ENCODE measurements at places on chromosomes 7 and 10.

DNA sequence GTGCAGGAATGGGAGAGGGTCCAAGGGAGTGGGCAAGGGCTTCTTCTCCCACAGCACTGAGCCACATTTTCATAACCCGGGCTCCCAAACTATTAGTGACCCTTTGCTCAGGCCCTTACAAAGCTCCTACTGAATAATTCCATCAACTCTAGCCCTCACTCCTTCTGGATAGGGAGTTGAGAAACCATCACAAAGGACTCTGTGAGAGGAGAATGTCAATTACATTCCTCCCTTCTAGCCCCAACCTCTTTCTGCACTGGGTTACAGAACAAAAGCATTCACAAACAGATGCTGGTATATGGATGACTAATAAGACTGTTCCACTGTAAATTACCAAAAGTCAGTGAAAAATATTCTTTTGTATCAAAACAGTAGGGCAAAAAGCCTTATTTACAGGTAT, 203.7 kb downstream of the SORCS1 start:
- no peak for DNase-seq

DNA sequence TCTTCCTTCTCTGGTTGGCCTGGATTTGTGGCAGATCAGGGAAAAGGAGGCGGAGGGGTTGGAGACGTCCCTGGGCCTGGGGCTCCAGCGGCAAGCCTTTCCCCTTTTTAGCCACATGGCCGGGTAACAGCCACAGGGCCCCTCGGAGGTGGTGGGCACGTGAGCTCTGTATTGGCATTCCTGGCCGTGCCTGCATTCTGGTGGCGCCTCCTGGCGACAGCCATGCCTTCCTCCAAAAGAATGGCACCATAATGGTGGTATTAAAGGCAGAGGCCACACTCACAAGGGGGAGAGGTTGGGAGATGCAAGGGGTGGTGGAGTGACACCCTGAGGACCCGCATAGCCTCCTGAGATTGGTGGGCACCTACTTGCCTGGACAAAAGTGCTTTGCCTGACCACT, 3.0 kb upstream of the AQP1 start:
- no peak for DNase-seq

DNA sequence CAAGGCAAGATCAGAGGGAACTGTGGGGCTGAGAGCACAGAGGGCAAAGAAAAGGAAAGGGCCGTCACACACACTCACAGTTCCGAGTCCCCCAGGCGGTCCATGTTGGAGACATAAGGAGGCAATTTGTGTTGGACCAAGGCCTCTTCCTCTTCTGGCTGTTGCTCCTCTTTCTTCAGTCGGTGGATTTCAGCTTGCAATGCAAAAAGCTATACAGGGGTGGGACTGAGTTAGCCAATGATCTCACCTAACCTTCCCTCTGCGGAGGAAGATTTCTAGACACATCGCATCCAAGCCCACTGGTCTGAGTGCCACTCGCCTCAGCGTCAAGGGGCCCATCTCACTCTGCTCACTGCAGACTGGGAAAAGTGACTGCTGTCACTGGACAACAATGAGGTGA, 5.5 kb downstream of the WDR91 start:
- no peak for DNase-seq

- DNase-seq: peak; percentile 84
Measured at GRCh38 chr10:72328045-72328828, 26.5 kb downstream of the DNAJB12 start.

DNA sequence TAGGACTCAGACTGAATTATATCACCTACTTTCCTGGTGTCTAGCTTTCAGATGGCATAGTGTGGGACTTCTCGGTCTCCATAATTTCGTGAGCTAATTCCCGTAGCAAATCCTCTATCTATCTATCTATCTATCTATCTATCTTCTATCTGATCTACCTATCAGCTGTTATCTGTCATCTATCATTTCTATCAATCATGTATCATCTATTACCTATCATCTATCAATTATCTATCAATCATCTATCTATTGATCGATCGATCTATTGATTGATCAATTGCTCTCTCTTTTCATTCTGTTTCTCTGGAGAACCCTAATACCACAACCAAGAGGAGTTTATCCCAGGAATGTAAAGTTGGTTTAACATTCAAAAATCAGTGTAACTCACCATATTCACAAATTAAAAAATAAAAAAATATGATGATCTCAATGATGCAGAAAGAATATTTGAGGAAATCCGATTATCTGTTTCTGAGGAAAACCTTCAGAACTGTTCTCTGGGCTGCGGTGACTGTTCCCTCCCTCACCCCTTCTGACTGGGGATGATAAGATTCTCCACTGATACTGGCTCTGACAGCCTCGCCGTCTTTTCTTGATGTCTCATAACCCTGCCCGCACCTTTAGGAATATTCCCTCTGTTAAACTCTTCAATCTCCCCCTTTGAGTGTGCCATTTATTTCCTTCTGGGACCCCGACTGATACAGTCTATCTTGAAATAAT, 147.7 kb downstream of the ACTR3B start:
- DNase-seq: no peak

- DNase-seq: no peak
Measured at GRCh38 chr7:123709525-123709924, 39.3 kb downstream of the WASL start.

- DNase-seq: no peak
Measured at GRCh38 chr10:52379287-52379686, 65.2 kb downstream of the DKK1 start.

- no peak for DNase-seq
Measured at GRCh38 chr10:97211229-97211628, 25.5 kb upstream of the SLIT1 start.

GRCh38 chr10:75845176-75845947, 413.9 kb downstream of the LRMDA start:
- DNase-seq: no peak

DNA sequence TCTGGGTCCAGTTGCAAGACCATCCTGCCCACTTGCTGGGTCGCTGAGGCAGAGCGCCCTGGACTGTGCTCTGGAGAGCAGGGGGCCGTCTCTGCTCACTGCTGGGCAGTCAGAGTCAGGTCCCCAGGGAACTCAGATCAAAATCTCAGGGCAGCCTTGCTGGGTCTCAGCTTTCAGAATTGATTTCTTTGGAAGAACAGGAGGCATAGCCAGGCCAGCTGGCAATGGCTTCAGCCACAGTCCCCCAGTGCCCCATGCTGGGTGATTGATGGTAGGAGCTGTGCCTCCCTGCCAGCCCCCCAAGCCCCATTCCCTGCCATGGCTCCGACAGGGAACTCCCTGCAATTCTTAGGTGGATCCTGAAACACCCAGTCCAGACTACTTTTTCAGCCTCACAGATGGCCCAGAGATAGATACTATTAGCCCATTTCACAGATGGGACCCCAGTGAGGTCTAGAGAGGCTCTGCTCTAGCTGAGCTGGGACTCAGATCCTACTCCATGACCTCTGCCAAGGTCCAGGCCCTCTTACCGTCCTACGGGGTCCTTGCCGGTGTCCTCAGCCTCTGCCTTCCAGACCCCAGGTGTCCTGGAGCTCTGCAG, 467 bp downstream of the MMRN2 start:
- DNase-seq: no peak

DNA sequence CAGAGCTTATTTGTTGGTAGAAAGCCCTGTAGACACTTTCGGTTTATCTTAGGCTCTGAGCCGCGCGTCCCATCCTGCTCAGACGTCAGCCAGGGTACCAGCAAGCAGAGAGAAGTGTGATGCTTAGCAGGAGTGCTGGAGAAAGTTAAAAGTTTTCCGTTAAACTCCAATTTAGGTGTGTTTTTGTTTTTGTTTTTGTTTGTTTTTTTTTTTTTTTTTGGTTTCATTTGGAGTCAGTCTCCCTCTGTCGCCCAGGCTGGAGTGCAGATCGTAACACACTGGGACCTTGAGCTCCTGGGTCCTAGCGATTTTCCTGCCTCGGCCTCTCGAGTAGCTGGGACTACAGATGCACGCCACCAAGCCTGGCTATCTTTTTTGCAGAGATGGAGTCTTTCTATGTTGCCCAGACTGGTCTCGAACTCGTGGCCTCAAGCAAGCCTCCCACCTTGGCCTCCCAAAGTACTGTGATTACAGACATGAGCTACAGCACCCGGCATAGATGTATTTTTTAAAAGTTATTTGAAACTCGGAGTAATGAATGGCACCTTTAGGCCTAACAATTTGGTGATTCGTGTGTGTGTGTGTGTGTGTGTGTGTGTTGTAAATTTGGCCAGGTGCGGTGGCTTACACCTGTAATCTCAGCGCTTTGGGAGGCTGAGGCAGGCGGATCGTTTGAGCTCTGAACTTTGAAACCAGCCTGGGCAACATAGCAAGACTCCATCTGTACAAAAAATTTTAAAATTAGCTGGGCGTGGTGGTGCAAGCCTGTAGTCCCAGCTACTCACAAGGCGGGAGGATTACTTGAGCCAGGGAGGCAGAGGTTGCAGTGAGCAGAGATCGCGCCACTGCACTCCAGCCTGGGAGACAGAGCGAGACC, 1.3 kb upstream of the HIP1 start:
- DNase-seq: no peak

DNA sequence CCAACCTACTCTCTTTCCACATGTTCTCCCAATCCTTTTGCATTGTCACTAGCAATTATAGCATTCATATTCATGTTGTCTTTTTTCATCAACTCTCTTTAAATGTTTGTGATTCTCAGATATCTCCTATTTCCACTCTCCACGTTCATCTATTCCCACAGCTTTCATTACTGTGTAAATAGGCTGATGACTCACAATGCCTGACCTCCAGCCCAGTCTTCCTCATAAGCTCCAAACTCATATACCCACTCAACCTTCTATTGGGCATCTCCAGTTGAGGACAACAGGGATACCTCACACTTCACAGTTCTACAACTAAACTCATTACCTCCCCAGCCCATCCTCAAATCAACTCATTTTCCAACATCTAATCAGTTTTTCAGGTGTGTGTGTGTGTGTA, 194.1 kb downstream of the DGKI start:
- DNase-seq: no peak

GRCh38 chr10:104485632-104486031, 132.0 kb downstream of the CFAP58 start:
- no peak for DNase-seq

- DNase-seq: no peak
Measured at GRCh38 chr7:140219672-140220524, 43.1 kb upstream of the KDM7A start.

GRCh38 chr10:17232276-17232960, 4.4 kb downstream of the VIM start:
- no peak for DNase-seq

- no peak for DNase-seq
Measured at GRCh38 chr7:103680161-103681144, 234.4 kb upstream of the SLC26A5 start.

DNA sequence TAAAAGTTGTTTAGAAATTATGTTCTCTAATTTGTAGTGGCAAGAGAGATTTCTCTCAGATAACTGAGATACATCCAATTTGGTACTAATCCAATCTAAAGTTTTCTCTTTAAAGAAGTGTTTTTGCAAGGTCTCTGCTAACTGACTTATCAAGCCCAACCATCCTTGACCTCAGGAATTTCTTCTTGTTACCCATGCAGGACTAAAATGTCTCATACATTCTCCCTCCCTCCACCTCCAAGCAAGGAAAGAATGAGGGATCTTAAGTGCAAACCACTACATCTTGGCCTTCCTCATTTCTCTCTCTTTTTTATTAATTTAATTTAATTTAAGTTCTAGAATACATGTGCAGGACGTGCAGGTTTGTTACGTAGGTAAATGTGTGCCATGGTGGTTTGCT, 12.8 kb downstream of the NRAP start:
- no peak for DNase-seq

DNA sequence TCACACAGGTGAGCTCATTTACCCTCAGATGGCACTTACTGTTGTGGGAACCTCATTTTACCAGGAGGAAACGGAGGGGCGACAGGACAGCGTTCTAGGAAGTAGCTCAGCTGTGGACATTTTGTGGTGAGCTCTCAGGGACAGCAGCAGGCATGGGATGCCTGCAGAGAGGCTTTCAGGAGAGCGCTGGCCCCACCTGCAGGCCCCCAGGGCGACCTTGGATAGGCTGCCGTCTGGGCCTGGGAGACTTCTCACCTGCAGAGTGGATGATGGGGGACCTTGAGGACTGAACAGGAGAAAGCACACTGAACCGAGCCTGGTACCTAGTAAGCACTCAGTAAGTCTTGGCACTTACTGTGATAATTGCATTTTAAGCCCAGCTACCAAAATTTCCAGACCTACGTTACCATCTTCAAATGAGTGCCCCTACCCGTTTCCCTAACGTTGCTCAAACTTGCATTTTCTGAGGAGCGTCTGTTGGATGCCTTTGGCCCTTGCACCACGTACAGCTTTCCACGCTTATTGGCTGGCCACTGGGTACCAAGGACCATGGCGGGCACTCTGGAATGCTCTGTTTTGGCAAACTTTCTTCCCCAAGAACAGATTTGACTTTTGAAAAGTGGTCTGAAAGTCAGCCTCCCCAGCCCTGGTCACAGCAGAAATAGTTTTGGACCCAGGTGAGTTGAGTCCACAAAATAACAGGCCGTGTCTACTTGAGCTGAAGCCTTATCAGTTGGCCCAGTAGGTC, 223.4 kb downstream of the EBF3 start:
- DNase-seq: no peak

- no peak for DNase-seq
Measured at GRCh38 chr7:91085175-91085574, 179.1 kb upstream of the FZD1 start.

GRCh38 chr10:34753014-34753757, 61.9 kb downstream of the PARD3 start:
- DNase-seq: no peak

- DNase-seq: no peak
Measured at GRCh38 chr10:128147064-128147463, 20.8 kb upstream of the MKI67 start.

DNA sequence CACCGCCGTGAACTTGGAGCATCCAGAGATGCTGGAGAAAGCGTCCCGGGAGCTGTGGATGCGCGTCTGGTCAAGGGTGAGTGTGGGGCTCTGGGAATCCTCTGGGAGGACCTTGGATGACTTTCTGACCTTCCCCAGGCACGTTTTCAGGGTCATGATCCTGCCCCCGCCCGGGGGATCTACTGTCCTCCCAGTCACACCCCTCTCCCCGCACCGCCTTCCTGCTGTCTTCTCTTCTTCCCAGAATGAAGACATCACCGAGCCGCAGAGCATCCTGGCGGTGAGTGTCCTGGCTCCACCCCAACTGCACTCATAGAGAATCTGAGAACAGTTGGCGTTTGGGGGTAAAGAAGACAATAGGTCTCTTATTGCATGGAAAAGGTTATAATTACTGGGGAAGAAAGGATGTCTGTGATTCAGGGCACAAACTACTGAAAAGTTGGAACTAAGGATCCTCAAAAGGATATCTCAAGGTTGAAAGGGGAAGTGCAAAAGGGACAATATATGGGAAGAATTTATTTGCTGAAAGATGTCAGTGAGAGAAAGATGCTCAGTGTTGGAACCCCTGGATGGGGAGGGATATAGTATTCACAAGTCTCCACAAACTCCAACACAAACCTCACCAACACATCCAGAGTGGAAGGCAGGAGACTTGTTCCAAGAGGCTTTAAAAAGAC, 1.9 kb downstream of the GSTK1 start:
- no peak for DNase-seq

DNA sequence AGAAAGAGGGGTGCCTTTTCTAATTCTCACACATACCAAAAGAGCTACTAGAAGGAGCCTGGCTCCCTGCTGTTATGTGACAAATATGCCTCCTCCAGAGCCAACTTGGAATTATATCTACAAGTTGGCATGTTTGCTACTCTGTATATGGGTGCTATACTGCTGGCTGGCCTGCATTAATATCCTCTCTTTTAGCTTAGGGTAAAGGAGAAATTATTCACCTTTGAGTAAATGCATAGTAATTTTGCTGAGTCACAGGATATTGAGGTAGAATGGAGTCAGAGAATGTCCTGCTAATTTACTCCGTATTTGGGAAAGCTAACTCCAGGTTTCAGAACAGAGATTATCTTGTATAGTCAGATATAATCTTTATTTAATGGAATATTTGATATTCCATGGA, 24.2 kb upstream of the LIPN start:
- DNase-seq: no peak
